ENCODE measurements at places on chromosomes 11 and 22. TPM values are rescaled to one million over a fixed set of nuclear protein-coding genes. Genes with fewer than 3 reads are reported as not detected.

- DNase-seq, result peak; percentile 95
These were observed at the start of gene MAJIN for GRCh38 chr11:64971421-64972233. MAJIN (minus strand) TSS chr11:64972108; CDS start chr11:64959405, 12,703 bp downstream.

CLTCL1 gene
- 6.6 TPM for total RNA-seq

LRRN4CL gene
- total RNA-seq, result 13.9 TPM

DNA sequence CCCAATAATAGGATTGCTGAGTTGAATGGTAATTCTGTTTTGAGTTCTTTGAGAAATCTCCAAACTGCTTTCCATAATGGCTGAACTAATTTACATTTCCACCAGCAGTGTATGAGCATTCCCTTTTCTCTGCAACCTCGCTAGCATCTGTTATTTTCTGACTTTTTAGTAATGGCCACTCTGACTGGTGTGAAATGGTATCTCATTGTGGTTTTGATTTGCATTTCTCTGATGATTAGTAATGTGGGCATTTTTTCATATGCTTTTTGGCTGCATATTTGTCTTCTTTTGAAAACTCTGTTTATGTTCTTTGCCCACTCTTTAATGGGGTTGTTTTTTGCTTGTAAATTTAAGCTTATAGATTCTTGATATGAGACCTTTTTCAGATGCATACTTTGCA is 97.4 kb downstream of the FDX1 start:
- no peak for DNase-seq

DNA sequence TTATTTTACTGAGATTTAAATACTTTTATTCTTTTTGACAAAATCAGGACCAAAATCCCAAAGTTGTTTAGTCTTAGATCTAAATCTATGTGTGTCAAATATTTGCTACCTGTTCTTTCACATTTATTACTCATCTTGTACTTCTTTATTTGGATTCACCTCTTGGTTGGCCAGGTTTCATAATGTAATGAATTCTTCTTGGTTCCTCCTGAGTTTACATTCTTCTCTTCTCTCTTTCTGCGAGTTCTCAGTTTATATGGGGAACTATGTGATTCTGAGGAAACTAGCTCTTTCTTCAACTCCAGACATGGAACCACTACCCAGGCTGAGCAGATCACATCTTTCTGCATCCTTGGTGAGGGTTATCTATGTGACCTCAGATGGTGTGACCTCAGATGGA is 50.2 kb downstream of the EHF start:
- DNase-seq, result no peak

GRCh38 chr11:34805937-34806336 is 110.2 kb downstream of the APIP start:
- no peak for DNase-seq

- DNase-seq, result no peak
These were observed 35.1 kb downstream of the MPPED1 start for GRCh38 chr22:43446916-43447315.

P4HA3 gene
- 5.6 TPM for total RNA-seq

DNA sequence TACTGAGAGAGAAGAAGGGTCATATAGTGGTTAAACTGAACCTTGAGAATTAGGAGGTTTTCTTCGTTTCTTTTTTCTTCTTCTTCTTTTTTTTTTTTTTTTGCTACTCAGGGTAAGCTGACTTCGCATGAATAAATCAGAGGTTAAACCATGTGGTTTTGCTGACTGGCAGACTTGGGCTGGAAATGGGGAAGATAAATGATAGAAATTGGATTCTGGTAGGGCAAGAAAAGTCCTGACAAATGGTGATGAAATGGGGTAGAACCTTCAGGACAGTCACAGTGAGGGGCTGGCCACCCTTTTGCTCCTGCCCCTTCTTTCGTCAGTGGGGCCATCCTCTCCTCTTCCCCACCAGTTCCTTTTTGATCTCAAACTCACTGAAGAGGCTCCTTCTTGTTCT is 1.6 kb upstream of the SWAP70 start:
- DNase-seq, result no peak

Measured in posterior vena cava (tissue), 2 donors.